NCI-H1930 (cell line): ENCODE measurements at places on chromosomes 16 and 17.

- DNase-seq = no peak
Observed at GRCh38 chr17:82278786-82279391, 5.4 kb upstream of the CSNK1D start.

- DNase-seq = no peak
Observed at GRCh38 chr17:34261568-34262337, 6.7 kb downstream of the CCL2 start.

GRCh38 chr17:64608571-64608981 lies 53.5 kb downstream of the SMURF2 start:
- DNase-seq = no peak

- DNase-seq = no peak
Observed at GRCh38 chr16:67264277-67264676, 15.1 kb upstream of the PLEKHG4 start.

GRCh38 chr17:75688209-75688825 lies 21.2 kb downstream of the SAP30BP start:
- DNase-seq = no peak

DNA sequence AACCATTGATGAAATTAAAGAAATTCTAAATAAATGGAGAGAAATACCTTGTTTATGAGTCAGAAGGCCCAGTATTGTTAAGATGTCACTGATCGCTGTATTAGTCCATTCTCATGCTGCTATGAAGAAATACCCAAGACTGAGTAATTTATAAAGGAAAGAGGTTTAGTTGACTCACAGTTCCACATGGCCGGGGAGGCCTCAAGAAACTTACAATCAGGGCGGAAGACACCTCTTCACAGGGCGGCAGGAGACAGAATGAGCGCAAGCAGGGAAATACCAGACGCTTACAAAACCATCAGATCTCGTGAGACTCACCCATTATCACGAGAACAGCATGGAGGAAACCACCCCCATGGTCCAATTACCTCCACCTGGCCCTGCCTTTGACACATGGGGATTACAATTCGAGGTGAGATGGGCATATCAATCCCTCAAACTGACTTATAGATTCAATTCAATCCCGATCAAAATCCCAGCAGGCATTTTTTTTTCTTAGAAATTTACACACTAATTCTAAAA lies 157.2 kb downstream of the ENGASE start:
- no peak for DNase-seq

- no peak for DNase-seq
Observed at GRCh38 chr17:2582493-2582892, 11.0 kb upstream of the PAFAH1B1 start.
